ENCODE measurements at places on chromosomes 3 and 15.

DNA sequence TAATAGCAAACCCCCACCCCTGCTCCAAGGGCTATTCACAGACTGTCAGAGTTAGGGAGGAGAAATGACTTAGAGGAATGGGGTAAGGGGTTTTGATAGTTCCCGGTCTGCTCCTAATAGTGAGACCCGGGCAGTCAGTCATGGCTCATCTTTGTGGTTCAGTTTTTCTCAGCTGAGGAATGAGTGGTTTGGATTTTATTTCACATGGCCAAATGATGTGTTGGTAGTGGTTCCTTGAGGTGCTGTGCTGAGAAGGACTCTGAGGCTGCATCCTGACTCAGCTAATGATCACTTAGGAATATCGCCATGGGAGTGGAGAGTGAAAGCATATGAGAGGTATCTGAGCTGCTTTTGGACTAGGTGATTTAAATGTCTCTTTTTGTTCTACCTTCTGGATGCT, 80.2 kb downstream of the LPP start:
- DNase-seq: no peak

DNA sequence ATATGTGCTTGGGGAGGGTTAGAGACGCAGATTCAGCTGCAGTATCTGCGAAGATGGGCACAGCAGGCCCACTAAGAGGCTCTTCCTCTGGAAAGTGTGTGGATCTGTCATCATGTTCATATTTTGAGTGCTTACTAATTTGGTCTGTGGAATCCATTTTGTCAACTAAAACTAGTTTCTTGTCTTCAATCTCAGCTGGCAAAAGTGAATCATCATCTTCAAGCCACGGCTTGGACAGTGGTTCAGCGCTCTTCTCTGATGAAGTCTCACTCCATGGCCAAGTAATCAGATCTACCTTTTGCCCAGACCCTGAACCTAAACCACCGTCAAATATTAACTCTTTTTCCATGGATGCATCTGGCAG, 76.2 kb downstream of the IMPG2 start:
- DNase-seq: no peak

- peak; percentile 86 for DNase-seq
These were observed 753 bp downstream of the ITGB5 start for GRCh38 chr3:124886168-124887056.

- no peak for DNase-seq
These were observed 8.3 kb downstream of the ACKR4 start for GRCh38 chr3:132605374-132605792.

DNA sequence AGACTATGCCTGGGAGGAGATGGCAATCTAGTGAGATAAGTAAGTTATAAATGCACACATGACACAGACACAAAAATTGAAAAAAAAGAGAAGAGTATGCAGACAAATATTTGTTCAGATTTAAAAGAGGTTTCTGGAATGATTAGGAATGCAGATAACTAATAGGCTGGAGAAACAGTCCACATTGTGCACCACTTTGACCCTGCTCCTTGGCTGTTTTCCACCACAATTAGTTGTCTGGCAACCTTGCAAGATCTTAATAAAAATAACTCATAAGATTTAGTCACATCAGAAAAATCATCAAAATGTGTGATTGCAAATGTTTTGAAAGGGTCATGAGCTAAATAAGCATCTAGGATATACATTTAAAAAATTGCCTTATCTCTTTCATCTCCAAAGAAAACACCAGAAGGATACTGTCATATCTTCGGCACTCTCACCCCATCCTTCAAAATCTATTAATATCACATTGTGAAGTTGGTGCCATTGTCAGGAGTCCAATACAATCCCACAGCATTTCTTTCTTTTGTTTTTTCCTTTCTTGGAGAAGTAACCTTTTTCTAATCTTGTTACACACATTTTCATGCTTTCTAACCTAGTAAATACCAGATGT, 153.7 kb upstream of the KCNMB2 start:
- DNase-seq: no peak

GRCh38 chr3:190443257-190443656, 6.4 kb downstream of the TMEM207 start:
- DNase-seq: no peak

GRCh38 chr3:8993331-8993730, 30.1 kb upstream of the RAD18 start:
- DNase-seq: no peak

GRCh38 chr3:186095561-186096081, 13.3 kb downstream of the ETV5 start:
- no peak for DNase-seq

DNA sequence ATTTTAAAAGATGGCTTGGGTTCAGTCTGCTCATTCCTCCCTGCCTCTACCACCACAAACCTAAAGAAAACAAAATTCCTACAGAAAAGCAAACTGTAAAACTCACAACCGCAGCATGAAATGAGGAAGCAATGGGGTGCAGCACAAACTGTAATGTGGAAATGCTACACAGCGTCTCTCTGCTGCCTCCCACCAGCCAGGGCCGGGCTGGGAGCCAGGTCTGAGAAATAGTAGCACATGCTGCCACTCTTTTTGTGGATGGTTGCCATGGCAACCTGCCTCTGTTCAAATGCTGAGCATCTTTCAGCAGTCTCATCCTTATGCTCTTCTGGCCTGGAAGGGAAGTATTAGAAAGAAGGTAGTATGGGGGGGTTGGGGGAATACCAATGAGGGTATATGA, 55.4 kb downstream of the EOMES start:
- peak; percentile 20 for DNase-seq

DNA sequence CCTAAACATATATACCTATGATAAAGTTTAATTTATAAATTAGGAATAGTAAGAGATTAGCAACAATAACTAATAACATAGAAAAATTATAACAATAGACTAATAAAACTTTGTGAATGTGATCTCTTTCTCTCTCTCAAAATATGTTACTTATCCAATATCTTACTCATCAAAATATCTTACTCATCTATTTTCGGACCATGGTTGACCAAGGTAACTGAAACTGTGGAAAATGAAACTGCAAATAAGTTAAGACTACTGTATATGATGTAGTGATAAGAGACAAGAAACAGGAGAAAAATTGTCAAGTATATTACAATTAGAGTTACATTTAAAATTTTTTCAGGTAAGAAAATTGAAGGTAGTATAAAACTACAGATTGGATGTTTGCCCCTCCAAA, 19.2 kb downstream of the MAP3K13 start:
- no peak for DNase-seq

DNA sequence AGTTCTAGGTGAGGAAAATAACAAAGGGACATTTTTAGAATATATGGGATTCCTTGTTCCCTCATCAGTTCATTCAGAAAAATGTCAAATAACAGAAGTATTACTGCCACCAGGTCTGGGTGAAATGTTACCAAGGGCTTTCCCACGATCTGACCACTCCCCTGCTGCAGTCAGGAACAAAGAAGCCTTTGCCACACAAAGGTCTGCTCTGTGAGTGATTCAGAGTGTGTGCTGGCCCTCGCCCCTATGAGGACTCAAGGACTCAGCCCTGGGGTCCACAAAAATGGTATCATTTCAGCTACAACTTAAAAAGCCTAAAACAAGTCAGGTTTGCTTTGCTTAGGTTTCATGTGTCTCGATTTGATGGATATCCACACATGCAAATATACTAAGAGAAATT, 5.0 kb downstream of the MKRN3 start:
- no peak for DNase-seq

- no peak for DNase-seq
These were observed 317.7 kb upstream of the TPRG1 start for GRCh38 chr3:188853856-188854771.

- no peak for DNase-seq
These were observed 70.1 kb upstream of the RORA start for GRCh38 chr15:61299075-61299763.

All from right kidney (tissue), 9 donors.